ENCODE measurements at places on chromosomes 5 and 9.

DNA sequence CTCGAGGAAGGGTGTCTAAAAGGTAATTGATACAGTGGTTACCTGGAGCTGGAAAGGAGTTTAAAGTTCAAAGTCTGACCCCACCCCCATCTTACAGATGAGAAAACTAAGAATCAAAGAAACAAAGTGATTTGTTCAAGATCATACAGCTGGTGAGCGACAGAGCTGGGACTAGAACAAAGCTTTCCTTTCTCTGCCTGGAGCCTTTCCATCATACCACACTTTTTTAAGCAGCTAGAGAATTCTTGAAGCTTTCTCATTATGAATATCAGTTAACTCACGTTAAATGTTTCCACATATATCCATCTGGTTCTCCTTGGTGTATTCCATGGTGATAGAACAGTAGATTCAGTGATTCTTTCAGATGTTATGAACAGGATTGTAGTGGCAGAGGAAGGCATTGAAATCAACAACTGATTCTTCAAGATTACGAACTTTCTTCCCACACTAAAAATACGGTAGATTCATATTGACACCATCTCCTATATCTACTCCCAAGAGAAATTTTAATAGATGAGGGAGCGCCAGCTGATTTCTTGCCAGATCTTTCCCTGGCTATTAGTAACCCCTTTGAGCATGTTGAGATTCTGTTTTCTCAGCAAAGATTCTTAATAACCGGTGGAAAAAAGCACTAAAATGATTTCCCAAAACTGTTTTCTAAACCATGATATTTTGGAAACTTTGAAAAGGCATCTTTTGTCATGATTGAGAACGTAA, 233.7 kb downstream of the ADAMTSL1 start:
- no peak for DNase-seq

GRCh38 chr5:53319315-53319714, 161.1 kb upstream of the FST start:
- DNase-seq: no peak

- DNase-seq: no peak
Observed at GRCh38 chr5:92504346-92504745, 1076.7 kb downstream of the NR2F1-AS1 start.

GRCh38 chr9:90658181-90658580, 15.6 kb upstream of the DIRAS2 start:
- no peak for DNase-seq

- no peak for DNase-seq
Observed at GRCh38 chr9:120891245-120891883, 14.4 kb upstream of the PHF19 start.

- no peak for DNase-seq
Observed at GRCh38 chr9:75894566-75894965, 4.1 kb downstream of the PCSK5 start.

- no peak for DNase-seq
Observed at GRCh38 chr9:111832449-111832848, 37.7 kb upstream of the SHOC1 start.

Measured in T-helper 1 cell (primary cell).